Brain pericyte (primary cell): ENCODE measurements at places on chromosomes 3 and 15.

DNA sequence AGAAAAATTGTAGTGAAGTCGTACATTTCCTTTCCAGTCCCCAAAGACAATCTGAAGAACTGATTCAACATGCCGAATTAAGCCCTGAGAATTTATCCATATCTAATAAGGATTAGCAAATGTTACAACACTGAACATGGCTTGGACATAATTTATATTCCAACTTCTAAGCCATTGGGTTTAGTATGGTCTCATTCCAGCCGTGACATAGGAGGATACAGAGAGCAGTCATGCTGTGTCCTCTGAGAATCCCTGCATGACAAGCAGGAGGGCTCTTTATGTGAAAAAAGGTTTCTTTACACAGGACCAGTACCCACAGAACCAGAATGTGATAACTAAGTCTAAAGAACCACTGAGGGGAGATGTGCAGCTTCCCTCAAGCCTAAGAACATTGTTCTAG, 231.9 kb upstream of the WNT5A start:
- no peak for DNase-seq

DNA sequence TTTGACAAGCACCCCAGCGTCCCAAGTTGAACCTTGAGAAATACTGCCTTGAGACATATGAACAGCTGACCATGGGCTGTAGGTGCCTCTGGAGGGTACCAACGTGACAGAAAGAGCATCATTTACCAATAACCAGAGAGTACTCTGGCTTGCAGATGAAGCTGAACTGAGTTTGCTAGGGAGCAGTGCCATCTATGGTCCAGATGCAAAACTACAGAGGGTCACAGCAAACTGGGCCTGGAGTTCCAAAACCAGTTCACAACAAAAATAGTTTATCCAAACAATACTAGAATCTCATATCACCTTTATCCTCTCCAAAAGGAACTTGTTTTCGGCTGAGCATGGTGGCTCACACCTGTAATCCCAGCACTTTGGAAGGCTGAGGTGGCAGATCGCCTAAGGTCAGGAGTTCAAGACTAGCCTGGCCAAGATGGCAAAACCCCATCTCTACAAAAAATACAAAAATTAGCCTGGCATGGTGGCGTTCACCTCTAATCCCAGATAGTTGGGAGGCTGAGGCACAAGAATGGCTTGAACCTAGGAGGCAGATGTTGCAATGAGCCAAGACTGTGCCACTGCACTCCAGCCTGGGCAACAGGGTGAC, 69.3 kb downstream of the CHAC1 start:
- DNase-seq = no peak

DNA sequence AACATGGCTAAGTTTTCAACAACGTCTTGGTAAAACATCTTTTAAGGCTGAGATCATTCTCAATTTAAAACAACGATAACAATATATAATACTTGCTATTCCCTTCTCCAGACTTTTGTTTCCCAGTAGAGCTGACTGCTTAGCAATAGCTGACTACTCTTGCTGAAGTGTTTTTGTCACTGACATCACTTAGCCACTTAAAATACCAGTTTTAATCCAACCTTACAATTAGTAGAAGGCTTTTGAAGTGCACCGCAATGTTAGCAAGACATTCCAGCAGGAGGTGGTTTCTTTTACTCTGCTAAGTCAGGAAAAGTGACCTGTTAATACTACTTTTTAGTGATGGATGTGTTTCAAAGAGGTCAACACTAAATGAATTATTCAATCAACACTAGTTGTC, 28.7 kb upstream of the GBE1 start:
- no peak for DNase-seq

DNA sequence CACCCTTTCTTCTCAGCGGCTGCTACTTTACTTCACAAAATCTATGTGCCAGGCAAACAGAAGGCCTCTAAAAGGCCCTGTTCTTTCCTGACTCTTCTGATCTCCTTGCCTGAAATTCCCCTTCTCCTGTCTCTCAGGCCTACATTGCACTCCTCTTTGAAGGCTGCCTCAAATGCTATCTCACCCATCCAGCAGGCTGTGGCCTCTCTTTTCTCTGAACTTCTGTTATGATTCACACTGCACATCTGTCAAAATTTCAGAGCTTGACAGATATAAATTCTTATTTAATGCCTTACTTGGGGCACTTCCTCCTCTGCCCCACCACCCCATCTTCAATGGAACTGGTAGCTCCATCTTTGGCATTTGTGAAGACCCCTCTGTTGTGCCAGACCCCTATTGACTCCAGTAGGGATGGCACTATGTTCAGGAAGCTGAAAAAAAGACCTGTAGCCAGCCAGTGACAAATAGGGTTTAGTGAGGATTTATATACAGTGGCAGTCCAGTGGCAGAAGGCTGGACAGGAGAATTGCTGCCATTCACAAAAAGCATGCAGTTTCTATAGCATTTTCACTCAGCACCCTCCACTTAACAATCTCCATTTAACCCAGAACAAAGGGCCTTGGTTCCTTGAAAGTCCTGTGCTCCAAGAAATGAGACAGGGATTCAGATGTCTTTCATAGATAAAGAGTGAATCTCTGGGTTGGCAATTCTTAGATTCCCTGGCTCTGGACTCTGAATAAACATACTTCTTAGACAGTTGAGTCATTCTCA, 415.8 kb upstream of the GRM7 start:
- DNase-seq = no peak

DNA sequence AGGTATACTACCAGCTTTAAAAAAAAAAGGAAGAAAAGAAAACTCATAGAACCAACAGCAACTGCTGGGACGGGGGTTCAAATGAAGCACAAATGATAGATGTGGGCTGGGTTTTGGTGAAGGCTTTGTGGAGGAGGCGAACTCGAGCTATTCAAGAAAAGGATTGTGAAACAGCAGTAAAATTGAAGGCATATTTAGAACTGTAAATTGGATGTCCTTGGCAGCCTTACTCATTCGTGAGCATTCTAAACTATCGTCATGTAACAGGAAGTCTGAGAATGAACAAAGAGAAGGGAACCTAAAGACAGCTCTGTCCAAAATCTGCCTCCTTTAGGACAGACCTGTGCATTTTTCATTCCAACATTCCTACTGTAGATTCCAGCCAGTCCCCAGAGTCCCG, 97.8 kb downstream of the LARS2 start:
- no peak for DNase-seq

DNA sequence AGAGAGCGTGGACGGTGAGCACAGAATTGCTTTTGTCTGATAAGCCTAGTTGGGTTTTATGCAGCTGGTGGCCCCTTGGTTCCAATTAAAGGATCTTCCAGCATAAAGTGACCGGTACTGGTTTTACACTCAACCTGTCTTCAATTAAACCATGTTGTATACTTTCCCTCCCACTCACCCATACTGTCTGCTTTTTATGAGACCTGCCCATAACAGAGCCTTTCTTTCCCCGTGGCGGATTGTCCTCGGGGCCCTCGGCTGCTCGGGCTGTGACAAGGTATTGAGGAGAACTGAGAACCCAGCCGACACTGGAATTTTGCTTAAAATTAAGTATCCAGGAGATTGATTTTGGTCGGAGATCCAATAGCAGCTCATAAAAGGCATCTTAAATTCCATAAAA, 98.4 kb downstream of the TMEM266 start:
- no peak for DNase-seq

DNA sequence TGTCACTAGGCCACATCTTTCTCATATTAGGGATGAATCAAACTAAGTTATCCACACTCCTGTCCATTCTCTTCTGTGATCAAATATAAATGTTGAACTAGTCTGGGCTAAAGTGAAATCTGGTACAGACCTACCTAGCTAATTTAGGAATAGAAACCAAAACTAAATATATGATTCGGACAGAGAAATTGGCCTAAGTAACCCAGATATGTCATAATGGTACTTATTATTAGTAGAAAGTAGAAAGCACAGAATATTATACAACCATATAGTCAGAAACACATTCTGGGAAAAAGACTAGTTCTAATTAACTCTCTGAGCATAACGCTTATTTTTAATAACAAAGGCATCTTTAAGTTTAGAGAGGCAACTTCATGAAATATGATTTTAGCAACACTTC, 389.0 kb downstream of the LSAMP start:
- no peak for DNase-seq

DNA sequence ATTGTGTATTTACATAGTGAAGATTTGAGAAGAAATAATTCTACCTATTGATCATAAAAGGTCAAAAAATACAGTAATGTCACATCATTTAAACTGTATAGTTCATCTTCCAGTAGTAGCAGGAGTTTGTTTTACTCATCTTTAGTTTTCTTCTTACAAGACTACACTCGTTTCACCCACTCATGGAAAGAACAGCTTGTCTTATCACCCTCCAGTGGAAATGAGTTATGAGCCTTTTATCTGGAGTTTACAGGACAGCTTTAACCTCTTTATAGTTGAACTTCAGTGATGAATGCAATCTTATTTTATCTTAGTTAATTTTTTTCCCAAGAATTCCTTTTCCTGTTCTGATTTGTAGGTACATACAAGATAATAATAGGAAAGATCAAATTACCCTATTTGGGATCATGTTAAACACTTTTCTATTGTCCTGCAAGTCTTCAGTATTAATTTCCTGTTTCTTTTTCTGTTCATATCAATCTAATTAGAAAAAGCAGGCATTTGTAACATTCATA, 36.8 kb downstream of the RBMS3 start:
- DNase-seq = no peak

GRCh38 chr3:7144697-7145308, 283.9 kb downstream of the GRM7 start:
- DNase-seq = no peak

DNA sequence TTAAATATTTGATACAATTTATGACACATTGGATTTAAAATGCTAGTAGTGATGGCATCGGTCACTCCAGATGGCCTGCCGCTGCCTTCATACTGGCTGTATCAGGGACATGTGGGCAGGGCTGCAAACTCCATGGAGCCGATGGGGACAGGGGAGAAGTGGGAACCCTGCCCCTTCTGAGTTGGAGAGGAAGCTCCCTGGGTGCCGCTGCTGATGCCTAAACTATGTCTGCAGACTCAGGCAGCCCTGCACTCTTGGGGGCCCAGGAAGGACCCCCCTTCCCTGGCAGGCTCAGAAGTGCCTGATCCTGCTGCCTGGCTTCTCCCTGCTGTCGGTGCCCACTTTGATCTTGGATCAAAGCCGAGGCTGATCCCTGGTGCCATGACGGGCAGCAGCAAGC, 1522.1 kb downstream of the OTOL1 start:
- DNase-seq = no peak

GRCh38 chr15:85769182-85769900, 25.4 kb downstream of the KLHL25 start:
- no peak for DNase-seq

DNA sequence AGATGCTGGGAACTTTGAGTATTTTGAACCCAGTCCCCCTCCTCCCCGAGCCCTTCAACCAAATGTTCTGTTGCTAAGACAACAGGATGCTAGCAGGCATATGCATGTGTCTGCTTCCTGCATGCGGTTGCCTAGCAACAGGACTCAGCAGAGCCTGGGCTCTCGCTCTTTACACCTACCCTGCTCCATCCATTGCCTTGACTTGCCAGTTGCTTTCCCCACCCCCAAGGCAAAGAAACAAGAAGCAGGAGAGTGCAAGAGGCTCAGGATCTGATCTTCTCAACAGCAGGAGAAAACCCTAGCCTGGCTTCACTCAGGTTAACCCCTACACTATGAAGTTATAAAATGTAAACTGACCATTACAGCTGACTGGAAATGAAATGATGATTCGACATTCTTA, 393.0 kb downstream of the IGSF11 start:
- DNase-seq = no peak

DNA sequence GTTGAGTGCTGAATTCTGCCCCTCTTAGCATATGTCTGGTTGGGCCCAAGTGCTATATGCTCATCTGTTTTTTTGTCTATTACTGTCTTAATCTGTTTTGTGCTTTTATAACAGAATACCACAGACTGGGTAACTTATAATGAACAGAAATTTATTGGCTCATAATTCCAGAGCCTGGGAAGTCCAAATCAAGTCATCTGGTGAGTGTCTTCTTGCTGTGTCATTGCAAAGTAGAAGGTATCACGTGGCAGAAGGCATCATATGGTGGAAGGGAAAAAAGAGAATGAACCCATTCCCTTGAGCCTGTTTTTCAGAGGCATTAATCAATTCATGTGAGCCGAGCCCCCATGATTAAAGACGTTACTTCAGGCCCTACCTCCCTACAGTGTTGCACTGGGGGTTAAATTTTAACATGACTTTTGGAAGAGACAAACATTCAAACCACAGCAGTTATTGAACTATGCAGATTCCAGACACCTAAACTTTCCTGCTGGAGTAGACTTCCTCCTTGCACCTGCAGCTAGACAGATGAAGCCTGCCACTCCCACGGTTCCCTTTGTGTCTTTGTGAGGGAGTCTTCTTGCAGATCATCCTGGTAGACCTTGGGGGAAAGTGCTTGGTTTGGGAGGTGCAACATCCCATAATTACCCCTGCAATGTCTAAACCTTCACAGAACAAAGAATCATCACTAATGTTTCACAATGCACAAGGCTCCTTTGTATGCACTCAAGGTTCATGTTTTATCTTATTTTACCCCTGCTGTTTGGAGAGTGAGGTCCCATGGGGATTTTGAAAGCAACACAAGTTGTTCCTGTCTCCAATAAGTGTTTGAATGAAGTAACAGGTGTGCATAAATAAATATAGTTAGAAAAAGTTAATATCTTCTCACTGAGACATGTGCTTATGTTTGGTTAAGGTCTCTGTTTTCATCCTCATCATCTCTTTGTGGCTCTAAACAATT, 64.7 kb upstream of the XCR1 start:
- no peak for DNase-seq

GRCh38 chr3:44125246-44125645, 116.4 kb upstream of the TOPAZ1 start:
- no peak for DNase-seq

GRCh38 chr3:61839256-61839655, 277.9 kb downstream of the PTPRG start:
- no peak for DNase-seq

- DNase-seq = no peak
Measured at GRCh38 chr15:56817321-56818080, 84.2 kb upstream of the ZNF280D start.

DNA sequence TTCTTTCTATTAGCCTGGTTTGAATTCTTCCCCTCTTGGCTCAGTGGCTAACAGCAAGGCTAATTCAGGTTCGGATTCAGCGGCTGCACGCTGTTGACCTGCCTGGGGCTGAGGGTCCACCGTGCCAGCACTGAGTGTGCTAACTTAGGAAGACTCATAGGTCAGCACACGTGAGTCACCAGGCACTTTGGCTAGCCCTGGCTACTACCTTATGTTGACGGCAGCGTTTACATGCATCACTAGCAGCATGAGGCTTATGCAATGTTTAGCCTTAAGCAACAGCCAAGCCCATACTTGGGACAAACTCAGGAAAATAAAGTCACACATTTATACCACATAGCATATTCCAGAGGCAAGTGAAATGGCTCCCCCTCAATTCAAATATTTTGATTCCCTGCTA, 137.7 kb downstream of the RAB11A start:
- DNase-seq = no peak

DNA sequence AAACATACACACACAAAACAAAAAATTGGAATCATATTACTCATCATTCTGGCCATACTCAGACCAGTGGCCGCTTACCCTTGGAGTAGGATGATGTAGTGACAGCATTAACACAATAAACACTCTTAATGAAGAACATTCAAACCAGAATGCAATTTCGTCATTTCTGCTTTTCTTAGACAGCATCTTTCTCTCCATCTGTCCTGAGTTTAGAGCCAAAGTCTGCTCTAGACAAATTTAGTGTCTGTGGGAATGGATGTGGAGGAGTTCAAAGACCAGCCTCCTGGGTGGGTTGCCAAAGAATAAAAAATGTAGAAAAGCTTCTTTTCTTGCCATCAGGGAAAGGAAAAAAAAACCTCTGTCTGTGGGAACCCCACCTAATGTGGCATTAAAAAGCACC, 212.4 kb upstream of the POU1F1 start:
- DNase-seq = no peak

GRCh38 chr3:41679374-41679773, 282.5 kb downstream of the ULK4 start:
- no peak for DNase-seq
